ENCODE measurements at places on chromosomes 4 and X.

DNA sequence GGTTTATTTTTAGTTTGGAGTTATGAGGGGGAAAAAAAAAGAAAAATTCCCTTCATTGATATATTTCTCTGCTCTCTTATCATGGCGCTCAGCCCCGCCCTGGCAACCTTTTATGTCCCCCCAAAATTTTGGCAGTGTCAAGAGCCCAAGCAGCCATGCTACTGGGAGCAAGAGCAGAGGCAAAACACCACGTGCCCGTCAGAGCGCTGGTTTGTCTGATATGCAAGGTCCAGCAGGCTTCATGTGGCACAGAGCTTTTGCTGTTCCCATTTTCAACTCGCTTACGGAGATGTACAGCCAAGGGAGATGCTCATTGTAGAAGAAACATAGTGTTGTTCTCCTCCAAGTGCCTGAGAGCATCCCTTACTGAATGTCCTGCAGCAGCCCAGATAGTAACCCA lies 27.3 kb downstream of the SLITRK2 start:
- DNase-seq, result no peak

DNA sequence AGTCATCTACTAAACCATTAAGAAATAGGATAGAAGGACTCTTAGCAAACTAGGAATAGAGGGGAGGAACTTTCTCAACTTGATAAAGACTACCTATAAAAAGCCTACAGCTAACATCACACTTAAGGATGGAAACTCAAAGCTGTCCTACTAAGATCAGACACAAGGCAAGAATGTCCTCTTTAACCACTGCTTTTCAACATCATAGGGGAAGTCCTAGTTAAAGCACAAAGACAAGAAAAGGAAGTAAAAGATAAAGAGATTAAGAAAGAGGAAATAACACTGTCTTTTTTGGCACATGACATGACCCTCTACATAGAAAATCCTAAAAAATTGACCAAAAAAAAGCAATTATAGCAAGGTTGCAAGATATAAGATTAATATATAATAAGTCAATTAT lies 136.6 kb downstream of the FBXW7 start:
- no peak for DNase-seq

GRCh38 chr4:105707782-105708180 lies 708 bp downstream of the INTS12 start:
- no peak for DNase-seq

GRCh38 chrX:10591363-10592335 lies 28.7 kb downstream of the MID1 start:
- DNase-seq, result no peak

DNA sequence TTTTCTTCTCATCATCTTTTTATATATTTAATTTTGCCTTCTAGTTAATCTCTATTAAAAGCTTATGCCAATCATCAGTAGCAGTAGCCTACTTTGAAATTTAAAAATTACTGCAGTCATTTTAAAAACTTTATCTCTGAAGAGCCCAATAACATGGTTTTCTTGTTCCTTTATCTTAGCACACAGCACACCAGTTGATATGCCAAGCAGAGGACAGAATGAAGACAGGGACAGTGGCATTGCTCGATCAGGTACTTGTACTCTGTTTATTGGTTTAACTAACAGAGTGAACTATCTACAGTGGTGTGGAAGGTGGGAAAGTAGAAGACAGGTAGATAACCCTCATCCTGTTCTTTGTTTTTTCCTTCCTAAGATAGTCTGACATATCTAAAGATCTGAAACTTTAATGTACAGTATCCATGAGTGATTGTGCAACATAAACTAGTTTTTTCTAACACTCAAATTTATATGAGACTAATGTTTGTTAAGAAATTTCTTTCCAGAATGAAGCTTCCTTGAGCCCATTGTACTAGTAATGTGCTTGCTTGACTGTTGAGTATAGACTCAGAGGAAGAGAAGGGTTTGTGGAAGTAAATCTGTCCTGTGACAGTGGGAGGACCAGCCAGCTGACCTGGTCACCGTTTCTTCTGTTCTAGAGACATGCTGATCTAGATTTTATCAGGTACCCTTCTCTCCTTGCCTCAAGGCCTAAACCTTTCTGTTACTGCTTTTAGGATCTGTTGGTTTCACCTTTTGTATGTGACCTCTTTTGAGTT lies 66.6 kb downstream of the FNIP2 start:
- no peak for DNase-seq

DNA sequence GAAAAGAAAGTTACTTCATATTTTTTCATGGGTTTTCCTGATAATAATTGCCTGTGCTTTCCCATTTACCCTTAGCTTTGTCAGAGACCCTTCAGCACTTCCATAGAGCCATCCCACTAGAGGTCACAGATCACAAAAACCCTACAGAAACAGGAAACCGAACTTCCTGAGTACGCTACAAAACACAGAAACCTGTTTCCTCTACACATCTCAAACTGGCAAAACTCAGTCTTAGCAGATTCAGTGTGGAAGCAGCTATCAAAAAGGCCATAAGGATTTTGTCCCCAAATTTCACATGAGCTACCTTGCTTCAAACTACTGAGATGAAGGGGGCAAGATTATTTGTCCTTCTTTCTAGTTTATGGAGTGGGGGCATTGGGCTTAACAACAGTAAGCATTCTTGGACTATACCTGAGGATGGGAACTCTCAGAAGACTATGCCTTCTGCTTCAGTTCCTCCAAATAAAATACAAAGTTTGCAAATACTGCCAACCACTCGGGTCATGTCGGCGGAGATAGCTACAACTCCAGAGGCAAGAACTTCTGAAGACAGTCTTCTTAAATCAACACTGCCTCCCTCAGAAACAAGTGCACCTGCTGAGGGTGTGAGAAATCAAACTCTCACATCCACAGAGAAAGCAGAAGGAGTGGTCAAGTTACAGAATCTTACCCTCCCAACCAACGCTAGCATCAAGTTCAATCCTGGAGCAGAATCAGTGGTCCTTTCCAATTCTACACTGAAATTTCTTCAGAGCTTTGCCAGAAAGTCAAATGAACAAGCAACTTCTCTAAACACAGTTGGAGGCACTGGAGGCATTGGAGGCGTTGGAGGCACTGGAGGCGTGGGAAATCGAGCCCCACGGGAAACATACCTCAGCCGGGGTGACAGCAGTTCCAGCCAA lies at the start of gene MMRN1:
MMRN1 (plus strand) TSS at position 206 of the 902 bp plus-strand sequence; CDS start at position 324, 118 bp downstream.
- no peak for DNase-seq

DNA sequence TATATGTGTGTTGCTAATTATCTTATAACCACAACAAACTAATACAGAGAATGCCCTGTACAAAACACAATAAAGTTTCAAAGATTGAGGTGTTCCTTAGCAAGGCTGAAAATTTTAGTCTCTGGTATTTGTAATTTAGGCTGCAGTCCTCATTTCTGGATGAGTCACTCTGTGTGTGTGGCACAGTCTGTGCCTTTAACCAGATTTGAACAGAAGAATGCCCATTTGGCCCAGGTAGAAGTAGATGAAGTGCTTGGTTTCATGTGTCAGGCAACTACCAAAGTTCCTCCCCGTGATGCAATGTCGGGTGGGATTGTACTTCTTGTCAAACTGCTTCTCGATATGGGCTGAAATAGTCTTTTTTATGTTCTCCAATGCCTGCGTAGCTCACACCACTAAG lies 91.6 kb upstream of the H2AZ1 start:
- no peak for DNase-seq

GRCh38 chrX:40402831-40403533 lies 177.8 kb upstream of the ATP6AP2 start:
- no peak for DNase-seq

DNA sequence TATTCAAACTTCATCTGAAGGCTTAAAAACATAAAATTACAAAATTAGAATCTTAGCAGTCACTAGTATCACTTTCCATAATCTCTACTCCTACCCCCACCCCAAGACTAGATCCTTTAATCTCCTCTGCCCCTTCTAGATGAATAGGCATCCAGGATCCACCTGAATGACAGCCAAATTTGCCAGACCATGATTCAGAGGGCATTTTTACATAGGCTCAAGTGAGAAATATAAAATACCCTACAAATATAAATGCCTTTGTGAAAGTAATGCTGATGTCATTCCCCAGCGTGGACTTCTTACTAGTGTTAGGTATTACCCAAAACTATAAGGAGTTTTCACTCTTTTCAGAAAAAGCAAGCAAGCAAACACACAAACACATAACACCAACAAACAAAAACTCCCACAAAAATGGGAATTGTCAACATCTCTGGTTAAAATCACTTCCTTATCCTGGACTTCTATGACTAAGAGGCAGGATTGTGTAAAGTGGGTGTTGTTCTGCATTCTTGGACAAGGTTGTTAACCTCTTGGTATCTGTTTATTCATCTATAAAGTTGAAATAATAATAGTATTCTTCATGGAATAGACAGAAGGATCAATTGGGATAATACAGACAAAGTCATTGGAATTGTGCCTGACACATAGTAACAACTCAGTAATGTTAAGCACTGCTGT lies 51.3 kb upstream of the TMPRSS11F start:
- DNase-seq, result no peak

- DNase-seq, result no peak
These were observed 85.5 kb downstream of the HPRT1 start for GRCh38 chrX:134545510-134545909.

GRCh38 chr4:167642250-167642649 lies 408.0 kb upstream of the SPOCK3 start:
- no peak for DNase-seq

GRCh38 chr4:76997077-76997476 lies 47.5 kb downstream of the SEPTIN11 start:
- no peak for DNase-seq

DNA sequence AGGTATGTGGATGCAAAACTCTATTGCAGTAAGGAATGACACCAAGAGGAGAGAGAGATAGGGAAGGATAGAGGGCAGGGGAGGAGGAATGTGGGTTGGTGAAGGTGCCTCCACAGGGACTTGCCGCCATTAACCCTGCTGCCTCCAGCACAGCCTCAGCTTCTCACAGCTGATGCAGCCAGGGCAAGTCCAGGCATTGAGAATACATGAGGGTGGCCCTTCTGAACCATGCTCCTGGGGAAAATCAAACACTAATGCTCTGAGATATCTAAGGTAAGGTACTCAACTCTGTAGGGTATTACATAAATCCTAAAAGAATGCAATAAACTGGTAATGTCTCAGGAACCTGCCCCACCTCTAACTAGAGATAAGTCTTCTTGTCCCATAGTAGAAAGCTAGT lies 28.7 kb downstream of the UGT2B7 start:
- no peak for DNase-seq

DNA sequence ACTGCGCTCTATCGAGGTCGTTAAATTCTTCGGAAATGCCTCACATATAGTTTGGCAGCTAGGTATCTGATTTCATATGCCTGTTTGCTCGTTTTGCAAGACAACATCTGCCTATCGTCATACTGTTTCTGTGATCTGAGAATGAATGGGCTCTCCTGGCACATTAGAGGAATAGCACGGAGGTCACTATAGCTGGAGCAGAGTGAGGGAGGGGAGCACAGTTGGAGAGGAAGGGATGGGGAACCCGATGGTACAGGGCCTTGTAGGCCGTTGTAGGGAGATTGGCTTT lies 552 bp downstream of the IKBKG start:
- no peak for DNase-seq

GRCh38 chr4:169996379-169997240 lies 29.6 kb downstream of the MFAP3L start:
- no peak for DNase-seq

- DNase-seq, result no peak
These were observed 62.5 kb downstream of the WFS1 start for GRCh38 chr4:6332042-6332668.

- no peak for DNase-seq
These were observed 48.3 kb upstream of the GPR174 start for GRCh38 chrX:79096145-79096556.

DNA sequence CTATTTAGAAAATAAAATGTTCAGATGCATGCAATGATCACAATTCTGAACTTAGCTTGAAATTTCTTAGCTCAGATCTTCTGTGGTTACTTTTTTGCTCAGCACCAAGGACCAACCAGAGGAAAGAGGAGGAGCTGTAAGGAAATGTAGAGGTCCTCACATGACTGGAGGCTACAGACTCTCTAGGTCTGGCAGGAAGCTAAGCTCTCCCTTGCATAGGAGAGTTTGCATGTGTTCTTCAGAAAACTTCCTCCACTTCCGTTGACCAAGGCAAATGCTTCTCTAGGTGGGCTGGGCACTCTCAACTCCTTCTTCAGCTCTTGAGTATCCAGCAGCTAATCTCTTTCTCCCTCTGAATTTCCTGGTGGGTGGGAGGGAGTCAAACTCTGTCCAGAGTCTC lies 119.6 kb downstream of the BTC start:
- no peak for DNase-seq

- no peak for DNase-seq
These were observed 17.4 kb downstream of the MTNR1A start for GRCh38 chr4:186537843-186538521.

DNA sequence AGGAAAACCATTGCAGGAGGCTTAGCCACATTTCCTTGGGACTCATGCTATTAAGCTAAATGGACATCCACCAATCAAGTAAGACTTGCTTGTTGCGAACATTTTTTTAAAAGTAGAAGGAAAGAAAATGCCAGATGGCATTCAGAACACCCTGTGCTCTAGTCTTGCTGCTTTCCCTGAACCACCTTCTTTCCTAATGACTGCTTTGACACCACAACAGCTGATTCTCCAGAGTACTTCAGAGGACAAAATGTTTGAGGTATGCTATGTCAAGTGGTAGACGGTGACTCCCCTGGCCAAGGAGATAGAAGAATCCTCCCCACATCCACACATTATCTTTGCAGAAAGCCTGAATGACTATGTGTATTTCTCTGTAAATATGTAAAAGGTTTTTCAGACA lies 65.4 kb downstream of the ANK2 start:
- DNase-seq, result no peak

DNA sequence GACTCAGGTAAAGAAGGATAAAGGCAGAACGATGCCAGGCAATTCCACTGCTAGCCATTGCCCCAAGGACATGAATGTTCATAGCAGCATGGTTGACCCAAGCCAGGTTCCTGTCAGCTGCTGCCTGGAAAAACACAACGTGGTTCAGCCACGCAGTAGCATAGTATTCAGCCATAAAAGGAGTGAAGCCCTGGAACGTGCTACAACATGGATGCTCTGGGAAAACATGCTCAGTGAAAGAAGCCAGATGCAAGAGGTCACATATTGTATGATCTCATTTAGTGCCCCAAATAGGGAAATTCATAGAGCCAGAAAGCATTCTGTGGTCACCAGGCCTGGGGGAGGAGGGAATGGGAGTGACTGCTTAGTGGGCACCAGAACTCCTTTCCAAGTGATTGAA lies 129.8 kb downstream of the GPR143 start:
- DNase-seq, result no peak

DNA sequence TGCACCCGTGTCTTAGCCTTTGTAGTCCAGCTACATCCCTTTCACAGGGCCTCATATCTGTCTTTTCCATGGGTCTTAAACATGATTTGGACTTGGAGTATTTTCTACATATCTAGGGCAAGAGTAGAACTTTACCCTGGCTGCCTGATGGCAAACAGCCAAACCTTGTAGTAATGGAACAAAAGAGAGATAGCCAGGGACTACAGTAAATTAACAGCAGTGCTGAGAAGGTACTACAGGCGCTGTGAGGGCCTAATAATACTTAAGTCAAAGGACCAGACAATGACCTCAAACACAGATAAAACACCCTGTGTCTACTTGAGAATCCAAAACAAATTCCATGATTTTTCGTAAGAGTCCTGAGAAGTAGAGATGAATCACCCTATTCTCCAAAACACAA lies 111.0 kb upstream of the WDR17 start:
- DNase-seq, result no peak

- DNase-seq, result no peak
These were observed 9.6 kb downstream of the HAUS7 start for GRCh38 chrX:153460826-153461225.

GRCh38 chr4:102560115-102560514 lies 59.0 kb downstream of the NFKB1 start:
- DNase-seq, result no peak

- no peak for DNase-seq
These were observed 636 bp downstream of the BCOR start for GRCh38 chrX:40097141-40097503.

Measured in left ventricle myocardium inferior (tissue), 1 donor.